ENCODE measurements at places on chromosomes 6 and 20. TPM values are rescaled to one million over a fixed set of nuclear protein-coding genes. Genes with fewer than 3 reads are reported as not detected.

The GPR6 gene
- total RNA-seq = not detected

The MRPL2 gene
- 53.7 TPM for total RNA-seq

The TFAP2D gene
- 0.14 TPM for total RNA-seq

DNA sequence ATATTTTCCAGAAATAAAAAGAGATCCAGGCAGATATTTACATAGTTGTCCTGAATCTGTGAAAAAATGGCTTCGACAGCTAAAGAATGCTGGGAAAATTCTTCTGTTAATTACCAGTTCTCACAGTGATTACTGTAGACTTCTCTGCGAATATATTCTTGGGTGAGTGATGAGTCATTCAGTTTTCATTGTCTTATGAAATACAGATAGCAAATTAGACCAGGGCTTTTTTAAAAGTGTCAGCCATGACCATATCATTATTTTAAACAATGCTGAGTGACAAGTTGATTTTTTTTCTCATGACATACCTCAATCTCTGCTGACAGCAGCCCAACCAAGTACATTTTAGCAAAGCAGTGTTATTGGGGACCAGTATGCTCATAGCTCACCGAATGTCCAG is 32.8 kb downstream of the TSPYL4 start:
- DNase-seq = no peak

DNA sequence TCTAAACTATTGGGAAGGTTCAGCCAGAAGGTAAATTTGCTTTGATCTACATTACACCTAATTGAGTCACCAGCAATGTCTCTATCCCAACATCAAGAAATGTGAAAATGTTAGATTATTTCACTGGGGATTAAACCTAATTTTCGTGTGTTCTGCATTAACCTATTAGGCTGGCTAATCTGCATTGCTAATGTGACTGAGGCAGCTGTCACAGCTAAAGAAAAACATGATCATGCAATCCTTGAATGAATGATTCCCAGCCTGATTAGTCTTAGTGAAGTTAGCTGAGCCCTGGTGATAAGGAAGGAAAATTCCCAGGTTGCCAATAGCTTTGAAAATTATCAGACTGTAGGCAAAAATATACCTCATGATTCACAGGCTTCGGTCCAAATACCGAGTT is 135.3 kb downstream of the LINC00237 start:
- DNase-seq = no peak

- no peak for DNase-seq
These were observed 115.7 kb downstream of the PHACTR1 start for GRCh38 chr6:12832226-12832735.

- no peak for DNase-seq
These were observed 7.1 kb downstream of the CASP8AP2 start for GRCh38 chr6:89836639-89837222.

DNA sequence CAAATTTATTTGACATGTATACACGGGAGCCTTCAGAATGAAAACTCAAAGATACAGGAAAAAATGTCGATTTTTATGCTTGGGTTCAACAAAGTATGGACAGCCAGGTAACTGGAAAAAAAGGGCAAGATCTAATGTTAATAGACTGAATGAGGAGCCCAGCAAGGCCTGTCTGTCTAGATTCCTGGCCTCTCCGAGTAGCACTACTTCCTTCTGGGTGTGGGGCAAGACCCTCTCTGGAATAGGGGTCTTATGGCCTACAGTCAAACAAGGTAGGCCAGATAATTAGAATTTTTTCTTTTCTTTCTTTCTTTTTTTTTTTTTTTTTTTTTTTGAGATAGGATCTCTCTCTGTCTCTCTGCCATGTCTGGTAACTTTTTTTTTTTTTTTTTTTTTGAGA is 113.4 kb upstream of the SHLD1 start:
- no peak for DNase-seq

Measured in H4 (cell line).